Kidney (tissue), 22 donors: ENCODE measurements at places on chromosomes 1 and 21. TPM values are rescaled to one million over a fixed set of nuclear protein-coding genes. Genes with fewer than 3 reads are reported as not detected.

DNA sequence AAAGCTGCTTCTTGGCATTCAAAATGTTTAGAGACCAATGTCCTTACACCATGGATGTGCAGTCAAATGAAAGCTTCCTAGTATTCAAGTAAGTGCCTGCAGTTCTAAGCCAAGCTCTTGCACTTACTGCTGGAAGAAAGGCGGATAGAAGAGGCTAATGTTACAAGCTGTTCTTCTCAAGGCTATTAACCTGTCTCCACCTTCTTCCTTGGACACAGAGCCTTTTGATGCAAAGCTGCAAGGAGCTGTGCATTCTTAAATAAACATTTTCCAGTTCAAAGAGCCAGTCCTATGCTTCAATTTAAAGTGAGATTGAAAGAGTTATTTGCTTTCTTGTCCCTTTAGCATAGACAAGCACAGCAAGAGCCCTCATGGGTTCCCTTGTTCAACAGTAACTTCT lies 167.9 kb upstream of the RUNX1 start:
- DNase-seq = peak; percentile 54

GRCh38 chr1:93221913-93222312 lies 41.4 kb downstream of the CCDC18 start:
- DNase-seq = no peak

GRCh38 chr1:167509587-167509986 lies 8.7 kb downstream of the CD247 start:
- DNase-seq = no peak

GRCh38 chr1:227223171-227223806 lies 95.0 kb downstream of the CDC42BPA start:
- DNase-seq = no peak

DNA sequence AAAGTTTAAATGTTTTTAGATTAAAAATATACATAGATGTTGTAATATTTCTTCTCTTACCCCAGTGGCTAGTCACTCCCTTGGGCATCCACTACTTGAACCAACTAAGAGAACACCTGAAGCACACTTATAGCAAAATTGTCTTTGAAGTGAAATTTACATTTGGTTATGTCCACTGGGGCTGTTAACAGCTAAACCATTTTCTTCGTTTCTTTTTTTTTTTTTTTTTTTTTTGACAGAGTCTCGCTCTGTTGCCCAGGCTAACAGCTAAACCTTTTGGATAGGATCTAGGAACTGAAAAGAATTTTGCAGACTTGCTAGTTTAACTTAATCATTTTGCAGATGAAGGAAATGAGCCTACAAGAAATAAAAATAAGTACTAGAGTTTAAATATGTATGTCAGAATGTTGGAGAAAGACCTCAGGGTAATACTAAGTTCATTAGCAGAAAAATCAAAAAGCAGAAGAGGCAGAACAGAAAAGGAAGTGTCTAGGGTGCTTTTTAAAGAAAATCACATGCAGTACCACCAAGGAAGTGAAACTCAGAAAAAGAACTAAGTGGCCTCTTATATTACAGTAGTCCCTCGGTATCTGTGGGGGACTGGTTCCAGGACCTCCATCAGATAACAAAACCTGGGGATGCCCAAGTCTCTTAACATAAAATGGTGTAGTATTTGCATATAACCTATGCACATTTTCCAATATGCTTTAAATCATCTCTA lies 11.8 kb downstream of the DRAM2 start:
- DNase-seq = no peak

- no peak for DNase-seq
Observed at GRCh38 chr1:225468270-225469020, 40.6 kb upstream of the LBR start.

DNA sequence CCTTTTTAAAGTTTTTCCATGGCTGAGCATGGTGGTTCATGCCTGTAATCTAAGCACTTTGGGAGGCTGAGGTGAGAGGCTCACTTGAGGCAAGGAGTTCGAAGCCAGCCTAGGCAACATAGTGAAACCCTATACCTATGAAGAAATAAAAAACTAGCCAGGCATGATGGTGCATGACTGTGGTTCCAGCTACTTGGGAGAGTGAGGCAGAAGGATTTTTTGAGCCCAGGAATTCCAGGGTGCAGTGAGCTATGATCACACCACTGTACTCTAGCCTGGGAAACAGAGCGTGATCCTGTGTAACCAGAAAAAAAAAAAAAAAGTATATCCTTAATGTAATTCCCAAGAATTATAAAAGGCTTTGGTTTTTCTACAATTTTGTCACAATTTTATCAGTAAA lies 17.4 kb downstream of the DEPDC1 start:
- DNase-seq = peak; percentile 69

DNA sequence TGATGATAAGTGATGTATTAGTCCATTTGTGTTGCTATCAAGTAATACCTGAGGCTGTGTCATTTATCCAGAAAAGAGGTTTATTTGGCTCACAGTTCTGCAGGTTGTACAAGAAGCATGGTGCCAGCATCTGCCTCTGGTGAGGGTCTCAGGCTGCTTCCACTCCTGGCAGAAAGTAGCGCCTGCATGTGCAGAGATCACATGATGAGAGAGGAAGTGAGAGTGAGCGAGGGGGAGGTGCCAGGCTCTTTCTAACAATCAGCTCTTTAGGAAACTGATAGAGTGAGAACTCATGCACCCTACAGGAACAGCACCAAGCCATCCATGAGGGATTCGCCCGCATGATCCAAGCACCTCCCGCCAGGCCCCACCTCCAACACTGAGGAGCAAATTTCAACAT lies 2.2 kb upstream of the FHAD1 start:
- no peak for DNase-seq

- DNase-seq = no peak
Observed at GRCh38 chr1:94727846-94728715, 92.1 kb upstream of the SLC44A3 start.

DNA sequence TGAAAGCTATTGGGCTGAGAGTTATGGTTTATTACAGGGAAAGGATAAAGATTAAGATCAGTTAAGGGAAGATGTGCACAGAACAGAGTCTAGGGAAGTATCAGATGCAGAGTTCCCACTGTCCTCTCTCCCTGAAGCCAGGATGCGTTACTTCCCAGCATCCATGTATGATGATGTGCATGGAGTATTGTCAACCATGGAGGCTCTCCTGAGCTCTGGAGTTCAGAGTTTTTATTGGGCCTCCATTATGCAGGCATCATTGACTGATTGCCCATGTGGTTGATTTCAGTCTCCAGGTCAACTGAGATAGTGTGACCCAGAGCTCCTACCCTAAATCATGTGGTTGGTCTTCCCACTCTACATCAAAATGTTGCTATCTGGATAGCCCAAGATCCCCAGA lies 30.7 kb downstream of the SERINC2 start:
- DNase-seq = no peak

The DLGAP3 gene
- total RNA-seq = 1.0 TPM

The SELL gene
- 9.8 TPM for total RNA-seq

The OR2AK2 gene
- not detected for total RNA-seq

The IRF6 gene
- 37.1 TPM for total RNA-seq

The LRRIQ3 gene
- total RNA-seq = 1.6 TPM

The CYP4A22 gene
- total RNA-seq = 4.1 TPM

The DYNLT5 gene
- total RNA-seq = 1.4 TPM
